ENCODE measurements at places on chromosomes 4 and X.

- DNase-seq = no peak
These were observed 293.7 kb upstream of the GALNT7 start for GRCh38 chr4:172874944-172875343.

DNA sequence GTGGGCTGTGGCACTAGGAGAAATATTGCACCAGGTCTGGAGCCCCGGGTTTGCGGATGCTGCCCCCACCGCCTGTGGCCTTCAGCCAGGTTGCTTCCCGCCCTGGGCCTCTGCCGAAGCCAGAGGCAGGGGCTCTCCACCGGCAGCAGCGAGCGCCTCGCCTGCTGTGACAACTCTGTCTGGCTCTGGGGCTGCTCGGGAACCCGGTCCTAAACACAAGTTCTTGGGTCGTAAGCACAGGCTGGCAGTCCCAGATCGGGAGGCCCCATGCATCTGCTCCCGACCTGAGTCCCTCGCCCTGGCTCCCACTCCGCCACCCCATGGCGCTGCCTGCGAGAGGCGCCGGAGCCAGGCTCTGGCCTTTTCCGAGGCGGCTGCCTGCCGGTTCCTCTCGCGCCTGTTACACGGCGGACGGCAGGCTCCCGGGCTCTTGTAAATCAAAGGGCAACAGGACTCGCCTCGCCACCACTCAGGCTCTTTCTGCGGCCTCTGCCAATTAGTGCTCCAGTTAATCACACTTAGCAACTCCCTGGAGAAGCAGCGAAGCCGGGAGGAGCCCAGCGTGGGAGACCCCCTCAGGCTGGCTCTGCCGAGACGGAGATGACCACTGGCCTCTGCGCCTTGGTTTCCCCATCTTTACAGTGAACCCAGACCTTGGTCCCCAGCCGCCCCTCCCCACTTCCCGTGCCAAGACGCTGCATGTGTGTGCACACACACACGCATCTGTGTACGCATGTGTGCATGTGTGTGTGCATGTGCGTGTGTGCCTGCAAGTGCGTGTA is 109.2 kb downstream of the DCTD start:
- DNase-seq = no peak

DNA sequence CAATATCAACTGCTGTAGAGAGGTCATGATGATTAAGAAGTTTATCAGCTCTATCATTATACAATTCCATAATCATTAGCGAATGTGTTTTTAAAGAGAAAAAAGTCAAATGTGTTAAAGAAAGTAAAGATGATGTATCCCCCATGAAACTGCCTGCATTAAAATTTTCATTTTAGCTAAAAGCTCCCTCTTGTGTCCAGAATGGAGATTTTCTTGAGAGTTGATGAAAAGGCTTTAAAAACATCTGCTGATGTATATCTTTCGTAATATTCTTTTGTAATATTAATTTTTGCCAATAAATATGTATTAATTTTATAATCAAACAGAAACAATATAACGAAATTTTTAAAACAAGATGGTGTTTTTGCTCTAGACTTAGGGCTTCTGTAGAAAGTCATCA is 52.1 kb upstream of the LHFPL1 start:
- no peak for DNase-seq

DNA sequence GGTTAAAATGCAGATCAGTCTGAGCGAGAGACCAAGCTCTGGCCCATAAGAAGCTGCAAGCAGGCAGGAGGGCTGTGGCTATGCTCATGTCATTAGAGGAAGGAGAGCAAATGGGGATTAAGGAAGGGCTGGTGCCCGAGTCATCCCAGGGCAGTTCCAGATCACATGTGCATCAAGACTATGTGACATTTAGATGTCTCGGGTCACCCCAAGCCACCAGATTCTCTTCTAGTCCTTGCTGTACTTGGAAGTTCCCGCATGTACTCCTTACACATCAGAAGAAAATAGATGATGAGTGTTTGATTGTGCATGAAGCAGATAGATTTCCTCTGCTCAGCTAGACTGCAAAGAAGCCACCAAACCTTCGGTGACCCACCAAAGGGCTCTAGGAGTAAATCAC is 42.1 kb upstream of the KLHL34 start:
- DNase-seq = no peak

- no peak for DNase-seq
These were observed 135.0 kb upstream of the TENT5D start for GRCh38 chrX:80285131-80285773.

DNA sequence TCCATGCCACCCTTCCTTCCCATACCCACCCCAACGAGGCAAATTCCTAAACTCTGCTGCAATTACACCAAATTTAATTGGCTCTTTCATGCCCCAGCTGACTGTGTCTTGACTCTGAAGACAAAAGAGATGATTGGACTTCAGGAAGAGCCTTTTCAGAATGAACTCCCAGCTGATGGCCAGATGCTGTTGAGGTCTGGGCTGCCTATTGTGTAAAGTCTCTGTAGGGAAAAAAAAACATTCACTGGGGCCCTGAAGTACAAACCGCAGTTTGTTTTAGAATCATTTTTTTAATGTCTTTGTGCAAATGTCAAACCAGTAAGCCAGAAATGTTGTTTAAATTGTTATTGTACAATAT is 174.8 kb downstream of the HHIP start:
- DNase-seq = no peak

DNA sequence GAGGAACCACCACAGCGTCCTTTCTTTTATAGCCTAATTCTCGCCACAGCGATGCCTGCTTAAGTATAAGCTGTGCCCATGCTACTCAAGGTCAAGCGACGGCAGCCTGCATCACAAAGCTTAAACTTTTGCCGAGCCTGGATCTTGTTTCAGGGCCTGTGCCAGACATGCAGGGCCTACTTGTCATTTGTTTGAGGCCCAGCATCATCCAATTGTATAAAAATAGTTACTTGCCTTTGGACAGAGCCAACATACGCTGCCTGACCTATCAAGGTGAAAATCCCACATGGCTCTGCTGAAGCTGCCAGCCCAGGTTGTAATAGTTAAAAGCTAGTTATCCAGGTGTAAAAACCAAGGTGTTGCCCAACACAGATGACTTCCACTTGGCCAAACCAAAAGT is 107.1 kb downstream of the TMEM131L start:
- DNase-seq = no peak

GRCh38 chrX:53356186-53356585 is 66.3 kb downstream of the SMC1A start:
- no peak for DNase-seq

DNA sequence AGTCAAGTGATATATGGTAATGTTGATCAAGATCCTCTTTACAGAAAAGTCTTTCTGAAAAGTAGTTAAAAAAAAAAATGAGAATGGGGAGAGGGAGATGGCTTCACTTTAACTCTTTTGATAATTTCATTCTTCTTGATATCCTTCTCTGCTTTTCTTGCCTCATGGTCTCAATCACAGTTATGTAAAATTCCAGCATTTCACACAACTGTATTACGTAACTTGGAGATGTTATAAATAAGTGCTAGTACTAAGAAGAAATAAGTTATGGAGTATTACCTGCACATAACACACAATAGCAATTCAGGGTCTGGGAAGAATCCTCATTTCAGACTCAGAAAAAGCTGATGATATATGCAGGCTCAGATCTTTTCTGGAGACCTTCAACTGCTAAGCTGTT is 22.0 kb downstream of the RUFY3 start:
- DNase-seq = no peak

GRCh38 chr4:36142504-36142903 is 101.8 kb downstream of the ARAP2 start:
- no peak for DNase-seq

DNA sequence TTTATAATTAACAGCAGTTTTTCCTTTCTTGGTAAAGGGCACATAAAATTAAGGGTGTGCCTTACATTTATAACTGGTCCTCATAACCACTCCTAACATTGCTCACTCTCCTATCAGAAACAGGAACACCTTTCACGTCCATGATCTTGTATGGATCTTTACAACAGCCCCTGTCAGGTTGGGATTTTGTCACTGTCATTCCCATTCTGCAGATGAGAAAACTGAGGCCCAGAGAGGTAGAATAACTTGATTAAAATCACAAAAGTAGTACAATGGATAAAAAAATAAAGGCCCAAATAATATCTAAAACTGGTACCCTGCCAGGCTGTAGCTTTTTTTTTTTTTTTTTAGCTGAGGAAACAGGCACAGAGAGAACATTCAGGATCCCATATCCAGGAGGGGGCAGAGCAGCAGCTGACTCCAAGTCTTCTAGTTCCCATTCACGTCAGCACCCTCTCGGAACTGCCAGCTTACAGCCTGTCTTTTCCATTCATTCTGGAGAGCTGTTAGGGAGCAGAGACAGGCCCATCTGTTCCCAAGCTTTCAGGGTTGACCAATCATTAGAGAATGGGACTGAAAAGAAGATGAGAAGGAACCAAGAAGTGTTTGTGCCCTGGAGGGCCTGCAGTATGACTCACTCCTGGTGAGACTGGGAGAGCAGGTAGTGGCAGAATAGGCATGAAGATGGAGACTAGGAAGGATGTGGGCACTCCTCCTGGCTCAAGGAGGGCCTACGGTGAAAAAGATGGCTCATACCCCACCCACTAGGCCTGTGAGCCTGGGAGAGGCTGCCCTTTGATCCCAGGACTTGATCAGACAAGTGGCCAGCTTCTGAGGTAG is 7.3 kb downstream of the SUV39H1 start:
- peak; percentile 57 for DNase-seq

DNA sequence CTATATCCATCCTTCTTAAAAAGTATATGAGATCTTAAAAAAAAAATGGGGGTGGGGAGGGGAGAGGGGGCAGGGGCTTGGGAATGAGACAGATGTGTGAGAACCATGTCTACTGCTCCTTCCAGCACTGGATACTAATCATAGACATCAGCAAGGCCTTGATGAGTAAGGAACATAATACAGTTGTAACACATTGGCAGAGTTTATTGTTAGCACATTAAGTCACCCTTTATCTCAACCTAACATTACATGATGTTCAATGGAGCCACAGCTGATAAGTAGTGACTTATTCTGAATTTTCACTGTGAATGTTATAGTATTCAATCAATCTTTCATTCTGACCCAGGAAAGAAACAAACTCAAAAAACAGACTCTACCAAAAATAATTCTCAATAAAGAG is 47.3 kb upstream of the KCNE5 start:
- no peak for DNase-seq

DNA sequence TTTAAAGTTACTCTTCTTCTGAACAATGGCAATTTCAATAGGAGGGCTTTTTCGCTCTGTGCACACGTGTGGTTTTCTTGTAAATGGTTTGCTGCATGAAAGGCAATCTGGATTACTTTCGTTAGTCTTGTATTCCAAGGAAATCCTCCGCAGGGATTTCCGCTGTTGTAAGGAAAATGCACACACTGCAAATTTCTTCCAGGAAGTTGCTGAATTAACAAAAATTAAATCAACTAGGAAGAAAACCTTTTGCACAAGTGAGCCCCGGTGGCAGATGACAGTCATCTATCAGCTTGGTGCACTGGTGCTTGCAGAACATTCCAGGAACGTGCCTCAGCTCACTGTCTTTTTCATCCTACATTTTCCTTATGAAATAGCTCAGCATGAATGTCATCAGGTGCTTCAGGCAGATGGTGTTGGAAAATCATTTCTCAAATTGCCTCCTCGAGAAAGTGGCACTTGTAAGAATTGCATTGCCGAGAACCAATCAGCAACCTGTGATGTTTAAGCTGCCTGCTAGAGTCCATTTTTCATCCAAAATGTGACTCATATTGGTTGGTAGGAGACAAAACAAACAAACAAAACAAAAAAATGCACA is 272.4 kb upstream of the VCX start:
- no peak for DNase-seq

GRCh38 chr4:186806679-186807421 is 83.2 kb upstream of the FAT1 start:
- DNase-seq = no peak

- DNase-seq = no peak
These were observed 102.6 kb upstream of the PRKX start for GRCh38 chrX:3815896-3816664.
